NAMALWA (cell line): ENCODE measurements at places on chromosomes 13 and 19.
A peak's percentile ranks its signal among the peaks of the same experiment; 100 is the strongest.

DNA sequence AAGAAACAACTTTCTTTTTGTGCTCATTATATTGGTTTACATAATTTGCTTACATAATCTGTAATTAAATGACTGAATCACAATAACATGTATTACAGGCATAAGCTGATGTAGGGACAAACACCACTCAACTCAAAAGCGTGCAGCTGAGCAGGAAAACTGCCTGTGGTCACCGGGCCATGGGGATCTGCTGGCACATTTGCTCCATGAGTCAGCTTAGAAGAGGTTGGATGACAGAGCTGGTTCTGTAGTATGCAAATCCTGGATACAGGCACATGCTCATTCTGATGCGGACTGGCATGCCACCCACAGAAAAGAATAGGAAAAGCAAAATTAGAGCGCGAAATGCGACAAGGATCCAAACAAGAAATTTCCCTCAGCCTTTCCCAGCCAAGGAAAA, 128.6 kb downstream of the USP12 start:
- DNase-seq = no peak

DNA sequence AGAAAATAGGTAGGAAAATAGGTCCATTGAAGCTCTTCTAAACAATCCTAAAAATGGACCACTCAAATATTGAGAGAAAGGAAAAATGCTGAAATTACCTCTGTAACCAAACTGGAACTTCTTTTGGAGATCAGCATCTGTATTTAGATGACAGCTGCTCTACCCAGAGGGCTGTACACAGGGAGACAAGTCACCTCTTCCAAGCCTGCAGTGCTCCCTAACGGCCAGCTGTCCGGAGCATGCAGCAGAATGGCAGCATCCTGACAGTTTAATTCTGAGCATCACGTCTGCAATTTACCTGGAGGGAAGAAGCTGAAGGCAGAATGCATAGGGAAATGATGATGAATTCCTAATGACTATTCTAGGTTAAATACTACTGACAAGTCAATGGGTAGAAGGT, 62.8 kb upstream of the DIAPH3 start:
- DNase-seq = peak; percentile 37

GRCh38 chr19:34508540-34508939, 27.0 kb downstream of the WTIP start:
- DNase-seq = no peak

- DNase-seq = no peak
Observed at GRCh38 chr13:28750187-28751045, 31.6 kb upstream of the SLC46A3 start.

DNA sequence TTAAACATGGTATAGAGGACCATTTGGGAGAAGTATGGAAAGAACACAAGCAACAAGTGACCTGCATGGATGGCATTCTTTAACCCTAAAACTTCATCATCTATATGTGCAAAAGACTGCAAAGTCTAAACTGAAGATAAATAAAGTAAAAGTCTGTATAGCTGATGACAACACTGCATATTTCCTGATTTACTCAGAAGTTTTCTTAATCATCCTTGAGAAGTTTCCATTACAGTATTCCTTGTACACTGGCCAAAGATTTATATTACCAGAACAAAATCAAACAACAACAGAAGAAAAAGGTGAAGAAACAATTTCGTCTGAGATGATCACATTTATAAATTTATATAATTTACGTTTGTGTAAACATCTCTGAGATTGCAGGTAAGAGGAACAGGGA, 805.7 kb downstream of the PCDH9 start:
- no peak for DNase-seq

DNA sequence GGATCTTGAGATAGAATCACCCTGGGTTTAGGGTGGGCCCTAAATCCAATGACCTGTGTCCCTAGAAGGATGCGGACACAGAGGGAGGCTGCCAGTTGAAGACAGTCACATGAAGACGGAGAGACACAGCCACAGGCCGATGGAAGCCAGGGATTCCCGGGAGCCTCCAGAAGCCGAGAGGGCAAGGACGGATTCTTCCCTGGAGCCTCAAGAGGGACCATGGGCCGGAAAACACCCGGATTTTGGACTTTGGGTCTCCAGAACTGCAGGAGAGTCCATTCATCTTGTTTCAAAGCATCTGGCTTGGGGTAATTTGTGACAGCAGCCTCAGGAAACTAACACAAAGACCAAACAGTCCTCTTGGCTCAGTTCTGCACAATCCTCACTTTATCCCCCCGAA, 2.3 kb downstream of the TMEM86B start:
- no peak for DNase-seq

DNA sequence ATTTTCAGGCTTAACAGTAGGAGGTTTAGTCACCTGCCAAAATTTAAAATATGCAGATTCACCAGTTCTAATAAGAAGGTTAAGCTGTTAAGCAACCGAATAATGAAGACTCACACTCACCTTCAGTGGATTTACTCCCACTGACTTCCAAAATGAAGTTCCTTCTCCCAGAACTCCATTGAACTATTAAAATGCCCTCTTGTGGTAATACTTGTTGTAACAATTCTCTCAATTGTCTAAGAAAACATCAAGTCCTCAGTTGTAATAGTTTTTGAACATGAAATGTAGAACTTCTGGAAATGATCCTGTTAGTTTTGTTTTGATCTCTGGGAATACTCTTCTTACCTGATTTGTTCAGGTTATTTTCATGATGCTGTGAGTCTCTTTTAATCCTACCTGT, 522.0 kb upstream of the ATXN8OS start:
- no peak for DNase-seq

DNA sequence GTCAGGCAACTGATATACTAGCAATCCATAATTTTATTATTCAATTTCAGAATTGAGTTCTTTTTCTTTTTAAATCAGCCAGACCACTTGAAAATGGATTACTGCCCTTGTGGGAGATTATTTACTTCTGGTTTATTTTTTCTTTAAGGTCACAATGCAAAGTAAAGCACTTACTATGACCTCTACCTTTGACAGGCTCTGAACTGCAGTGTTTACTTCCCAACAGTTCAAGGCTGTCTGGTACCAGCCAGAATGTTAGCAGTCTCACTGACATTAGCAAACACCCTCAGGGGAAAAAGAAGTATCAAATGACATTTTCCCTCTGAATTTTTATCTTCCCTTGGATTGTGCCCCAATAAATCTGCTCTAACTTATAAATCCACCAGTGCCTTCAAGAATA, 57.5 kb downstream of the RAP2A start:
- no peak for DNase-seq

DNA sequence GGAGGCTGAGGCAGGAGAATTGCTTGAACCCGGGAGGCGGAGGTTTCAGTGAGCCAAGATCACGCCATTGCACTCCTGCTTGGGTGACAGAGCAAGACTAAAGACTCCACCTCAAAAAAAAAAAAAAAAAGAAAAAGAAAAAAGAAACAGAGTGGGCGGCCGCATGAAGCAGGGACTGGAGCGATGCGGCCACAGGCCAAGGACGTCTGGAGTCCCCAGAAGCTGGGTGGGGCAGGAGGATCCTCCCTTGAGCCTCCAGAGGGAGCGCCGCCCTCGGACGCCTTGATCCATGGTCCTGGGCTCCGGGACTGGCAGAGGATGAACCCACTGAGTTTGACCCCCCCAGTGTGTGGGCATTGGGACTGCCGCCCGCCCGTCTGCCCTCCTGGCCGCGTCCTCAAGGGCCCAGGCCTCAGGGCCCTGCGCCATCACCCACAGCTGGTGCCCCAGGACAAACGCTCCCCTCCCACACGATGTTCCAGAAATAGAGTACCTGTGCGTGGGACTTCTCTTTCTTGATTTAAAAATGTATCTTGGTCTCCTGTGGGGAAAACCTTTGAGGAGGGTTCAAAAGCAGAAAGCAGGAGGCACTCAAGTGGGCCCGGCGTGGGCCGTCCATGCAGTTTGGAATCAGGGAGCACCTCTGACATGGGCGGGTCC, 15.5 kb downstream of the BTBD2 start:
- DNase-seq = no peak

GRCh38 chr19:19402656-19403372, 2.7 kb upstream of the GATAD2A start:
- DNase-seq = no peak

DNA sequence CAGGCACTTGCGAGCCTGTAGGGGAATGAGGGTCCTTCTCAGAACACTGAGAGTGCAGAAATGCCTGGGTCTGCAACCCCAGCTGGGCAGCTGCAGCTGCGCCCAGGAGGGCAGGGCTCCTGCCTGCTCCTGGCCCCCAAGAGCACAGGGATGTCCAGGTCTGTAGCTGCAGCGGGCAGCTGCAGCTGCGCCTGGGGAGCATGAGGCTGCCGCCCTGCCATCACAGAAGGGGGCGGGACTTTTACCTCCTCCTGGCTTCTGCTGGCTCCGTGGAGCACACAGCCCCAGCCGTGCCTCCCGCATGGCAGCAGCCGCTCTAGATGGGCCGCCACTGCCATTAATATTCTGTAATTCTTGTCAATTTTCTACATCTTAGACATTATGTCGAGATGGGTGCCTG, 17.8 kb downstream of the CPB2 start:
- no peak for DNase-seq

DNA sequence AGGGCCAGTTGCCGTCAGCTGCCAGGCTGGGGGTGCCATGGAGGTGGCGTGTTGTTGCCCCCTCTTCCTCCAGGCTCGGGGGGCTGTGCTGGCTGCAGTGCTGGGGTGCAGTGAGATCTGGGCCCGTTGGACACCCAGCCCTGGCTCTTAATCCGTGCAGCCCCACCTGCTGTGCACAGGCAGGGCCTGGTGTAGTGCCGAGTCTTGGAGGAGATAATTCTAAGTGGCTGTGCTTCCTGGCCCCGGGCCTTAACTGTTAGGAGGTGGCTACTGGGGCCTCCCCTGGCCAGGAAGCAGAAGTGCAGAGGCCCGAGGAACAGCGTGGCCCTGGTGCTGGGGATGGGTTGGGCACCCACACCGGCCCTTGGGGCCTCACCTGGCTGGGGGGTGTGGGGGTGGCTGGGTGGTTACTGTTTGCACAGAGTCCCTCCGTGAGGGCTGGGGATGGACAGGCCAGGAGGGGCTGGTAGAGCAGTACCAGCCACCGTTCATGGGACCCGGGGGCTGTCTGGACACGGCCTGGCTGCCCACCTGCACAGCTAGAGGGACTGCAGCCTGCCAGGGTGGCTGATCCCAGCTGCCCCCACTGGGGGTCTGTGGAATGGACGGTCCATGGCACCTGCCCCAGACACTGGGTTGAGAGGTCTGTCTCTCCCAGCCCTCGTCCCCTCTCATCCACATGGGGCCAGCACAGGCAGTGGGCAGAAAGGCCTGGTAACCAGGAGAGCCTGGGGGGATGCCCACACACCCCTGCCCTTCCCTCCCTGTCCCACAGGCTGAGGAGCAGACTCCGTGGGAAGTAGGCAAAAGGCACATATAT, 3.3 kb downstream of the GPX4 start:
- no peak for DNase-seq

DNA sequence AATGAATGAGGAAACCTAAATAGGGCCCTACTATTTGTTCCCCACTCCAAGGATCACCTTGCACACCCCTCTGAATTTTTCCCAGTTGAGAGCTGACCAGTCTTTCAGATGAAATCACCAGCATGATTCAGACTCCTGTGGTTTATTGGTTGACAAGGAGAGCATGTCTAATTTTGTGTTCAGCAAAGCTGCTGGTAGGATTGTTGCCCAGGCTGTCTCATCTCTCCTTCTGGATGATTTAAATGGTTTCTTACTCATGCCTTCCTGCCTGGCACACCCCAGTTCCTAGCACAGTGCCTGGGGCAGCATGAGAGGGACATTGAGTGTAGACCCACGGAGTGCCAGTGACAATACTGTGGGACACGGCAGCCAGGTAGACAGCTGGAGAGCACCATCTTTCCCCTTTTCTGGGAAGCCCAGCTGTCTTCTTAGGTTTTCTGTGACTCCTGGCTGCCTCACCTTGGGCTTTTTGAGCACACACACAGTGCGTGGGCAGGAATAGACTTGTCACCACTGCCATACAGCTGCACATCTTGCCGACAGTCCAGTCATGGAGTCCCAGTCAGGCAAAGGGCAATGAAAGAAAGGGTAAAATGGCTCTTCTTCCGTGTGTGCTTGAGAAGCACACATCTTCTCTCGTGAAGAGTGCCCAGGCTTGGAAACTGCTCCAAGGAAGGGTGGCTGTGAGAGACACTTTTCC, 12.3 kb downstream of the FGF9 start:
- DNase-seq = no peak

GRCh38 chr19:19860756-19861390, 4.8 kb upstream of the ZNF253 start:
- peak; percentile 93 for DNase-seq

DNA sequence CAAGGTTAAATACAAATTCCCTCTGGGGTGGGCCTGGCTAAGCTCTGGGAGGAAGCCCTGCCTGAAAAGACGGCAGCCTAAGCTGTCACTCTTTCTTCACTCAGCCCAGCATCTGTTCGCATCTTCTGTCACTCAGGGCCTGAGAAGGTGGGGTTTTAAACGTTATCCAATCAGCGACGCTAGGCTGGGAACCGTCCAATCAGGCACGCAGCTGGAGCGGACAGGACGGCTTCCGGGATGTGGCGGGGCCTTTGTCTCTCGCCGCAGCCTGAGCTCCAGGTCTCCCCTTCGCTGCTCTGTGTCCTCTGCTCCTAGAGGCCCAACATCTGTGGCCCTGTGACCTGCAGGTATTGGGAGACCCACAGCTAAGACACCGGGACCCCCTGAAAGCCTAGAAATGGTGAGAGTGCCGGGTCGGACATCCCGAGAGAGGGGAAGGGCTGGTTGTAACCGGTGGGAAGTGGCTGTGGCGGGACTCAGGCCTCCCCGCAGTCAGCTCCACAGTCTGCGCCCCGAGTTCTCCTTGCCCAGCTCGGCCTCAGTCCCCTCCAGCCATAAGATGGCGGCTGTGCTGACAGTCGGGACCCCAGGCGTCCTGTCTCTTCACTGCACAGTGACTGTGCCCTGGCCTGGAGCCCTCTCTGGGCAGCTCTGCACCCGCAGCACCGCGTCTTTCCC, at the start of gene ZNF431:
ZNF431 (plus strand) TSS at position 254 of the 678 bp plus-strand sequence; CDS start at position 398, 144 bp downstream.
- peak; percentile 98 for DNase-seq

DNA sequence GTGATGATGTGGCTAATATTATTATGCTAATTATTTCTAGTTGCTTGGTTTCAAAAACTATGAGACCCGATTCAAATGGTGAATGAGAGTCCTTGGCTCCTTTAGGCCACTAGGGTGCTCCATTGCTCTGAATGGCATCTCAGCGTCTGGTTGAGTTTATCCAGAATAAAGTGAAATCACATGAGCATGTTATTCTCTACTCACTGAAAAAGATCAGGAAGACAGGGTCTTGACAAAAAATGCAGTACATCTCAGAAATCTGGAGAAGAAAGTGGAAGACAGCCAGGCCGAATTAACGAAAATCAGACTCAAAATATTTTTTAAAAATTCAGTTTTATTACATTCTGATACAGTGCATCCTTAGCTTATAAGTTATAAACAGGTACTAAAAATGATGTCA, 516.2 kb downstream of the MYO16 start:
- peak; percentile 69 for DNase-seq

DNA sequence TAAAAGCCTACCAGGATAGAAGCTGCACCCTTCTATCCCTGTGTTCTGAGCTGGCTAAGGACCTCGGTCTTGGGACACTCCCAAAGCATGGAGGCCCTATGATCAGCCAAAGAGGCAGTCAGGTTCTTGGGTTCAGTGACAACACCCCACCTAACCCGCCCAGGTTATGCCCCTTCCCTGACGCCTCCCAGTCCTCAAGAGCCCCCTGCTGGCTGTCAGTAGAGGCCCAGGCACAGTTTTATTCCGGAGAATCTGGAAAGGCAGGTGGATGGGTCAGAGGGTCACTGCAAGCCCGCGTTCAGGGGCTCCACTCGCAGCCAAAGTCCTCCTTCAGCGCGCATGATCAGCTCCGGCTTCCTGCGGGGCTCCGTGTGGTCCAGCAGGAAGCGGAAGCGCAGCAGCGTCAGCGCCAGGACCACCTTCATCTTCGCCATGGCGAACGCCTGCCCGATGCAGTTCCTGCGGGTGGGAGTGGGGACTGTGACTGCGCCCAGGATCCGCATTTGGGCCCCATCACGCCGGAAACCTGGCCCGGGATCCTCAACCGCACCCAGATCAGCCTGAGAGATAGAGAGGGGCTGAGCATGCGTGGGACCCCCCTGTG, 22.3 kb downstream of the OR10H3 start:
- no peak for DNase-seq
